ENCODE measurements at places on chromosomes 16 and 17. TPM values are rescaled to one million over a fixed set of nuclear protein-coding genes. Genes with fewer than 3 reads are reported as not detected.

MPP2 gene
- 0.72 TPM for polyA plus RNA-seq

SMIM5 gene
- 33.9 TPM for polyA plus RNA-seq

KRTAP4-3 gene
- not detected for polyA plus RNA-seq

VPS35 gene
- polyA plus RNA-seq = 35.3 TPM

PRR29 gene
- polyA plus RNA-seq = 0.07 TPM

ZNF469 gene
- polyA plus RNA-seq = 0.06 TPM

SLFN14 gene
- not detected for polyA plus RNA-seq

SLC38A8 gene
- not detected for polyA plus RNA-seq

SMPD3 gene
- polyA plus RNA-seq = 4.0 TPM

LMF1 gene
- polyA plus RNA-seq = 8.2 TPM

MILR1 gene
- polyA plus RNA-seq = 0.79 TPM

ADORA2B gene
- 4.4 TPM for polyA plus RNA-seq

TMEM219 gene
- polyA plus RNA-seq = 83.4 TPM

CLDN9 gene
- 0.02 TPM for polyA plus RNA-seq

ABCA3 gene
- 1.4 TPM for polyA plus RNA-seq

ADAD2 gene
- polyA plus RNA-seq = 3.6 TPM

All from esophagus (tissue), 2 donors.